ENCODE measurements at places on chromosomes 7 and 10.

DNA sequence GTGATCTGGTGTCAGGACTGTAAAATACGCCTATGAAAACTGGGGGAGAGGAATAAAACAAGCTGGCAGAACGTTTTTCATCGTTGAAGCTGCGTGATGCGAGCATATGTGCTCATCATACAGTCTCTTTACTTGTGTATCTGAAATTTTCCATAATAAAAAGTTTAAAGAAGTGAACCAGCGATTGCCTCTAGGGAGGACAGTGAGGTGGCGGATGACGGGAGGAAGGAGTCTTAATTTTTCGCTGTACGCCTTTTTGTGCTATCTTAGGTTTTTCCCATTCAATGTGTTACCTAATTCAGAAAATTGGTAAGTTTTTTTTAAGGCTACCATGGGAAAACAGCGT is 891 bp upstream of the WAPL start:
- no peak for DNase-seq

DNA sequence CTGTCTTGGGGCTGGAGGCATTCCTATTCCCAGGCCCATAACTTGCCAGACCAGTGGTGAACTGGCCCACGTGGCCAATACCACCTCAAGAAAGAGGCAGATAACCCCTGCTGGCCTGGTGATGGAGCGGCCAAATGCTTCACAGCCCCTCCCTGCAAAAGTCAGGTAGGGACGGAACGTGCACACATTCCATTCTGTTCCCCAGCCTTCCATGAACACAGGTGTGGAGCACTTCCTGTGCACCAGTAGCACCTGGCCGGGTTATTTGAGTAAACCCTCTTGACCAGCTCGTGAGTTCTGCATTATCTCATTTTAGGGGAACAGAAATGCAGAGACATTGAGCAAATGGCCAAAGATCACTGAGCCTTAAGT is 134.4 kb downstream of the SH3PXD2A start:
- no peak for DNase-seq

GRCh38 chr10:31582365-31583052 is 263.5 kb downstream of the ZEB1 start:
- no peak for DNase-seq

DNA sequence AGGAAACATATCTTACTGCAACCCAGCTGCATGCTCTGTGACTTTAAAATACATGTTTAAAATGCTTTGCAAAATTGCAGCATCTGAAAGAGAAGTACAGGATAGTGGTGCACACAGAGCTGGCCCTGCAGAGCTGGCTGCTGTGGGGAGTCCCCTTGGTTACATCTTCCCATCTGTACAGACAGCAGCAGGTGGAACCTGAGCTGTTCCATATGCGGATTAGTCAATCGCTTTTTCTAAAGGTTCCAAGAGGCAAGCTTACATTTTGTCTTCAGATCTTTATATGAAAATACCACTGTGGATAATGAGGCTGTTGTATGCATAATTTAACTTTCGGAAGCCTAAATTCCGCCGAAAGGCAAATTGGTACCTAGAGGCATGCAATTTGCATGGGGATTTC is 444.1 kb downstream of the NRG3 start:
- DNase-seq = no peak

DNA sequence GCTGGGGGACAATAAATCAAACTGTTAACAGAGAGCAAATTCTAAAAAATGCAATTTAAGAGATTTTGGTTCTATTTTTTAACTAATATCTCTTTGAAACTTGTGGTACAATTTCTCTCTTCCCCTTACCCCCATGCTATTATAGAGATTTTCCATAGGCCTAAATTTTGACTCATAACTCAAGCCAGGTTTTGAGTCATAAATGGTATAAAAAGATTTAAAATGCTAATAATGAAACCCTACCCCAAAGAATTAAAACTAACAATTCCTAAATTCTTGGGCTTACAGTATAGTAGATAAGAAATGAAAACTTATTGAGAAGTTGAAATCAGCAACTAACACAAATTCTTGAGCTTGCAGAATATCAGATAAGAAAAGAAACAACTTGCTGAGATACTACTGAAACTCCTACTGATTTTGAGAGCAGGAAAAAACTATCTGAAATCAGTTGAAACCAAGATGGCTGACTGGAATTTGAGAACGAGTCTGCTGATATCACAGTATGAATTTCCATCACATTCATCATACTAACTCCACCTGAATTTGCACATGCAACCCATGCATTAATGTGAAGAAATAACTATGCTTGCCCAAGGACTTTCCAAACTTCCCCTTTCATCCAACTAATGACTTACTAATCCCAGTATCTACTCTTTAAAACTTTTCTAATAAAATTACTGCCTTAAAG is 36.3 kb downstream of the POT1 start:
- DNase-seq = no peak
